ENCODE measurements at places on chromosomes 1 and 21.

- DNase-seq = peak; percentile 59
Measured at GRCh38 chr1:221961532-221962292, 219.8 kb upstream of the DUSP10 start.

DNA sequence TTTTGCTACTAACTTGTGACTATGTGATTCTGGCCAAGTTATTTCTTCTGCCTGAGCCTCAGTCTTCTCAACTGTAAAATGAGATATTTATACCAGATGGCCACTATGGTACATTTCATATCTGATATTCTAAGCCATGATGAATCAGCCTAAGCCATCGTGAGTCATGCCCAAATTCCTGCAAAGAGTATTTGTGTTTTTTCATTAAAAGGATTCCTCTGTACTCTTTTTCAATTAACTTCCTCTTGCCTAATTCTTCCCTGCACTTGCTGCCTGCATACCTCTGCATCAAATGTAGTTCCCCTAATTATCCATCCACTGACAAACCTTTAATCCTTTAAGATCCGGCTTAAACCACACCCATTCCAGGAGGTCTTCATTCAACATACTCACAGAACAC lies 575.1 kb upstream of the BEND5 start:
- DNase-seq = no peak

DNA sequence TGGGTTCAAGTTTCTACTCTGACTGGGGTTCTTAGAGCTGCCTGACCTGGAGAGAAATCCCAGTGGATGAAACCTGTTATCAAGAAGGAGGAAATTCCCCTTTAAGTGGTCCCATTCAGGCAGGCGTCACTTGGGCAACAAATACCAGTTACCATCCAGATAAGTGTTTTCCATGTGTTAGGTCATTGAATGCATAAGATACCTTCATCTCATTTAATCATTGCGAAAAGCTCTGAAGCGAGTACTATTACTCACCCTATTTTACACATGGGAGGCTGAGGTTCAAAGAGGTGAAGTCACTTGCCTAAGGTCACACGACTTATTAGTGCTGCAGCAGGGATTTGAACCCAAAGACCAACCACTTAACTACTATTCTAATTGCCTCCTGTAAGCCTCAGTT lies 45.5 kb upstream of the RPL11 start:
- no peak for DNase-seq

DNA sequence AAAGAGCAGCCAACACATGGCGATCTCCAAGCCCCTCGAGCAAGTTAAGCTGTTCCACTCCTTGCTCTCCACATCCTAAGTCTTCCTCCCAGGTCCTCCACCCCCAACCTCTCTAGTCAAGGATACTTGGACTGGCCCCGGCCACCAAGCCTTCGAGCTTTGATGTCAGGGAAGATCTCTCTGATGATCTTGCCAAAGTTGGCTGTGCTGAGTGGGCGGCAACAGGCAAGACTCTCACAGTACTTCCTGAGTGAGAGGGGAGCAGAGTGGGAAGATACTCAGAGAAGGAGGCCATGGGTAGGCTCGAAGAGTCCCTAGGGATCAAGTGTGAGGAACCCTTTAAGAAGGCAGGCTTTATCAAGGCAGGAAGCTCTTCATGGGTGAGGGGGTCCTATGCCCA lies 2.8 kb downstream of the RFX5 start:
- DNase-seq = no peak

GRCh38 chr1:205291596-205291995 lies 29.9 kb downstream of the NUAK2 start:
- DNase-seq = no peak

Data from stimulated activated CD4-positive, alpha-beta T cell treated with anti-CD3 and anti-CD28 coated beads, Interleukin-15, amount 100 ng/mL, for 24 hours (primary cell).